ENCODE measurements at places on chromosomes 1 and 21.

DNA sequence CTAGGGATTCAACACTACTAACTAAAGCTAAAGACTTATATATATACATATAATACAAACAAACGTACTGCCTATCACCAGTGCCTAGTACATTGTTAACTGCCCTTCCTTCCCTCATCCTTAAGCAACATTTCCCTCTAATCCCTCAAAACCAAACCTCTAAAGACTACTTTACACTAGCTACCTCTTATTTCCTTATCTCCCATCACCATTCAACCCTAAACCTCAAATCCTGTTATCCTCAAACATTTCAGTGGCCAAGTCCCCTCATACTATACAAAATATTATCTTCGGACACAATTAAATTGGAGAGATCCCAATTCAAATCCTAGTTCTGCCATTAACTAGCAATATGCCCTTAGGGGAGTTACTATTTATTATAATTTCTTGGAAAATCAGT is 3.7 kb downstream of the SCAF4 start:
- H3K27me3 ChIP-seq = no peaks in the 10 kb centered on the region
- H3K27ac ChIP-seq = no peak overlapping the region
- no peak overlapping the region for H3K4me3 ChIP-seq
- no peaks in the 10 kb centered on the region for H3K36me3 ChIP-seq
- DNase-seq = no peak

- no peaks in the 10 kb centered on the region for H3K27me3 ChIP-seq
- peak overlapping the region; percentile 98 for H3K4me3 ChIP-seq
- peak overlapping the region; percentile 93 for H3K27ac ChIP-seq
- no peak for DNase-seq
- H3K36me3 ChIP-seq = peaks cover 5% of the 10 kb centered on the region
- H3K4me1 ChIP-seq = peaks cover 57% of the 10 kb centered on the region
These were observed 976 bp downstream of the SSBP3 start for GRCh38 chr1:54404939-54405897.

GRCh38 chr1:20589331-20590278 is 708 bp downstream of the CDA start:
- no peak for DNase-seq
- peak overlapping the region; percentile 41 for H3K4me3 ChIP-seq
- peak overlapping the region; percentile 69 for H3K27ac ChIP-seq
- H3K36me3 ChIP-seq = no peaks in the 10 kb centered on the region
- H3K4me1 ChIP-seq = no peaks in the 10 kb centered on the region
- no peaks in the 10 kb centered on the region for H3K27me3 ChIP-seq

DNA sequence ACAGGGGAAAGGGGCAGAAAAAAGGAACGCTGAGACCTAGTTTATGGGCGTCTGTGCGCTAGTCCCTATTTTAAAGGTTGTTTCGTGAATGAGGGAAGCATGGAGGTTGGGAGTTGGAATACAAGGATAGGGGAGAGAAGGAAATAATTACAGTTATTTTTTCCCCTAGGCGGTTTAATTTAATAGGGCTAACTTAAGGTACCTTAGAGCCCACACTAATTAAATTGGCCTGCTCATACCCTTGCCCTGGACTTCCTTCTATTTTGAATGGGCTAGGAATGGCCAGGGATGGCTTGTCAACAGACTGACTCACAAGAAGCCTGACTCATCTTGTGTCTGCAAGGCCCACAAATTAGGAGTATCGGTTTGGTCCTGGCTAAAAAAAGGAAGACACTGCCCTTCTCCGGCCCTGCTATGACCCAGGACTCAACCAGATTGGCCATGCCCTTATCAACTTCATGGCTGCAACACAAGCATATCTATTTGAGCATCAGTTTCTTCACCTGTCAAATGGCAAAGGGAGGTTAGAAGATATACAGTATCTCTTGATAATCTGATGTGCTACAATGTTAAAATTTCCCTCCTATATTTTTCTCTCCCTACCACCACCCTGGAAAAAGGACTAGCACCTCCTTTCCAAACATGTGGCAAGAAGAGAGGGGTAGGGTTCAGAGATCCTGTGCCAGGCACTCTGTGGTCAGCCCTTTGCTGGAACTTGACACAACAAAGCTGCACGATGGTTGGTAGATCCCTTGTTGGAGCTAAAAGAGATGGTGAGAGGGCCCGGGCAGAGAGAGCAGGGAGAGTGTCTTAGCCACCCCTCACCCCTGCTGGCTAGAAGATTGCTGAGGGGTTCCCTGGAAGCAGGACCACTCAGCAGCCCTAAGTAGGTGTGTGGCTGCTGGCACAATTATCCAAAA is 2.2 kb upstream of the SSBP3 start:
- peak overlapping the region; percentile 98 for H3K27ac ChIP-seq
- H3K27me3 ChIP-seq = no peaks in the 10 kb centered on the region
- DNase-seq = no peak
- H3K4me3 ChIP-seq = no peak overlapping the region

DNA sequence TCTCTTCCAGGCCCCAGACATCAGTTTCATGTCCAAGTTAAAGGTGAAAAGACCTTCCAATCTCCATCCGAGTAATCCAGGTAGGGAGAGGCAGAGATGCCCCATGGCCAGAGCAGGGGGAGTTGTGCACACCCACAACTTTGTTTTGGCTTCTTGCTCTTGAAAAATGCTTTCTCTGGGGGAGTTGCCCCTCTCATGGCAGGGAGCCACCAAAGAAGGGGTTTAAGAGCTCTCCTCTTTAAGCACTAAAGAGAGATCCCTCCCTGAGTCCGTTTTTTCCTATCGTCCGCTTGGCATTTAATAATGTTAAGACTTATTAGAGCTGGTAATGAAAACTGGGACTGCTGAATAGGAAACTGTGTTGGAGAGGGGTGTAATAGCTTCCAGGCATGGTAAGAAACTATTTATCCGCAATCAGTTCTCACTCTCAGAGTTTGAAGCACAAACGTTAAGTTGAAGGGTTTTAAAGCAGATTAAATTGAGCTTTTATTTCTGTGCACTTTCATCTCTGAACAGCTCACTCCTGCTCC is 8.3 kb downstream of the PAX7 start:
- peaks cover 84% of the 10 kb centered on the region for H3K27me3 ChIP-seq
- no peak overlapping the region for H3K27ac ChIP-seq
- H3K4me1 ChIP-seq = no peaks in the 10 kb centered on the region
- H3K4me3 ChIP-seq = no peak overlapping the region
- DNase-seq = no peak

GRCh38 chr1:181759481-181759880 is 276.2 kb downstream of the CACNA1E start:
- no peak for DNase-seq
- H3K27me3 ChIP-seq = no peaks in the 10 kb centered on the region
- no peak overlapping the region for H3K27ac ChIP-seq
- H3K4me3 ChIP-seq = no peak overlapping the region
- no peaks in the 10 kb centered on the region for H3K36me3 ChIP-seq

DNA sequence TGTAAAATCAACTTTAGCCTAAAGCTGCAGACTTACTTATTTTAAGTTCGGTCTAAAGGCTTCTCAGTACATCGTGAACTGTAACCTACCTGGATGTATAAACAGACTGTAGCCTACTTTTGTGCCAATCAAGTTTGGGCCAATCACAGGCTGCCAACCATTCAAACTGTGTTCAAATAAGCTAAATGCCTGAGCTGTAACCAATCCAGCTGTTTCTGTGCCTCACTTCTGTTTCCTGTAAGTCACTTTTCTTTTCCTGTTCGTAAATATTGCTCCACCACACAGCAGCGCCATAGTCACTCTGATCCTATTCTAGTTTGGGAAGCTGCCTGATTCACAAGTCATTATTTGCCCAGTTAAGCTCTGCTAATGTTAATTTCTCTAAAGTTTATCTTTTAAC is 37.5 kb upstream of the SLAMF9 start:
- H3K4me1 ChIP-seq = no peaks in the 10 kb centered on the region
- H3K4me3 ChIP-seq = no peak overlapping the region
- H3K36me3 ChIP-seq = no peaks in the 10 kb centered on the region
- no peaks in the 10 kb centered on the region for H3K27me3 ChIP-seq

DNA sequence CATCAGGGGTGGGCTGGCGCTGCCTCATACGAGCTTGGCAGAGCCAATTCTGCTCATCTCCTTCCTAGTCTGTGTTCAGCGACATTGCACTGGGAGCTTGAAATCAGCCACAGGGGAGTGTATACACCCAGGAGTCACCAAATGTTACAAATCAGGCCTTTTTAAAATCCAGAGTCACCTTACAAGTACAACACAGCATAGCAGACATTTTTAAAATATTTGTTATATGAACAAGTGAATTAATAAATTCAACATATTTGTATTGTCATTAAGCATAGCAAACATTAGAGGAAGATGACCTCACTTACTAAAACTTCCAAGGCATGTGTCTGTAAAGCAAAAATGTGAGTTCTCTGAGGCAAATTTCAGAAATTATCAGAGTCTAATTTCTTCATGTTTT is 210.0 kb downstream of the HLX start:
- H3K27ac ChIP-seq = no peak overlapping the region
- peaks cover 5% of the 10 kb centered on the region for H3K4me1 ChIP-seq
- no peaks in the 10 kb centered on the region for H3K36me3 ChIP-seq
- H3K4me3 ChIP-seq = no peak overlapping the region
- no peaks in the 10 kb centered on the region for H3K27me3 ChIP-seq

DNA sequence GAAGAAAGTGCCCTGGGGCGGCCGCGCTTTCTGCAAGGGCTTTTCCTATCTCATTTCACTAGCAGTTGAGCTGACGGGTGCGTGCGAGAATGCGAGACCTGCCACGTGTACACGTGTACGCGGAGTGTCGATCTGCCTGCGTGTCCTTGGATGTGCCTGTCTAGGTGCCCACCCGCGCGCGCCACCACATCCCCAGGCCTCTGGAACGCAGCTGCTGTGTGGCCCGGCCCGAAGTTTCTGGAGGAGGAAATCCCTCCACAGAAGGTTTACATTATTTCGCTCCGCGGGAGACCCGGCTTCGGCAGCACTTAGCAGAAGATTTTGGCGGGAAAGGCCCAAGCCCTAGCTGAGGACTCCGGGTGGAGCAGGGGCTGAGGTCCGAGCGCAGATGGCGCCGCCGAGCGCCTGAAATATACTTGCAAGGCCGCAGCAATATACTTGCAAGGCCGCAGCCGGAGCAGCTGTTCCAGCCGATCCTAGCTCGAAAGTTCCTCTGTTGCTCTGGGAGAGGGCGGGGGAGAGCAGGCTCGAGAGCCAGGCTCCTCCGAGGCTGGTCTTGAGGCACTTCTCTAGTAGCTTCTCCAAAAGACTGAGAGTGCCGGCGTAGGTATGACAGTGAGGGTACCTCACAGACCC is 3.9 kb downstream of the TBX15 start:
- H3K27ac ChIP-seq = no peak overlapping the region
- no peaks in the 10 kb centered on the region for H3K36me3 ChIP-seq
- H3K4me3 ChIP-seq = peak overlapping the region; percentile 34
- H3K4me1 ChIP-seq = peaks cover 32% of the 10 kb centered on the region
- no peak for DNase-seq
- H3K27me3 ChIP-seq = peaks cover 100% of the 10 kb centered on the region

- no peak overlapping the region for H3K4me3 ChIP-seq
- H3K36me3 ChIP-seq = no peaks in the 10 kb centered on the region
- H3K27me3 ChIP-seq = no peaks in the 10 kb centered on the region
- no peak overlapping the region for H3K27ac ChIP-seq
These were observed 150.5 kb downstream of the LRIG2 start for GRCh38 chr1:113223546-113223945.

DNA sequence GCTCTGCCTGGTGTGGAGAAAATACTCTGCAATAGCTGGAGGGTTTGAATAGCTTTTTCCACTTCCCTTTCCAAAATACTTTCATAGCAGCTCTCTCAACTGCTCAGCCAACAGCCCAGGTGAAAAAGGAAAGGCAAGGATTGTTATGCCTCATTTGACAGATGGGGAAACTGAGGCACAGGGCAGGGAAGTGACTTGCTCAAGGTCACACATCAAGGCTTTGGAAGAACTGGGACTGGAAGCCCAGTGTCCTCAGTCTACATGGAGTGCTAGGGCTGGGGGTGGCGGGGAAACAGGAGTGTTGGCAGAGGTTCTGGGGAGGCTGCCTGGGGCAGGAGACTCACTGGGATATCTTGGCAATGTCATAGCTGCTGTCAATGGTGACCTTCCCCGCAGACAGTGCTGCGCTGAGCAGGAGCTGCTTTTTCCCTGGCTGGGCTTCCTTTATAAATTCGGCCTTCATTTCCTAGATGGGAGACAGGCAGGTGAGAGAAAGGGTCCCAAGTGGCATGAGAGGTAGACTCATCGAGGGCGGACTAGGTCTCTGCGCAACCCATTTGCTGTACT is 4.0 kb downstream of the CHI3L1 start:
- peaks cover 13% of the 10 kb centered on the region for H3K4me1 ChIP-seq
- no peak overlapping the region for H3K27ac ChIP-seq
- DNase-seq = no peak

- H3K4me1 ChIP-seq = peaks cover 5% of the 10 kb centered on the region
- no peaks in the 10 kb centered on the region for H3K27me3 ChIP-seq
- no peak overlapping the region for H3K27ac ChIP-seq
- H3K4me3 ChIP-seq = no peak overlapping the region
- H3K36me3 ChIP-seq = no peaks in the 10 kb centered on the region
These were observed 46.2 kb upstream of the PRRX1 start for GRCh38 chr1:170617591-170618330.

DNA sequence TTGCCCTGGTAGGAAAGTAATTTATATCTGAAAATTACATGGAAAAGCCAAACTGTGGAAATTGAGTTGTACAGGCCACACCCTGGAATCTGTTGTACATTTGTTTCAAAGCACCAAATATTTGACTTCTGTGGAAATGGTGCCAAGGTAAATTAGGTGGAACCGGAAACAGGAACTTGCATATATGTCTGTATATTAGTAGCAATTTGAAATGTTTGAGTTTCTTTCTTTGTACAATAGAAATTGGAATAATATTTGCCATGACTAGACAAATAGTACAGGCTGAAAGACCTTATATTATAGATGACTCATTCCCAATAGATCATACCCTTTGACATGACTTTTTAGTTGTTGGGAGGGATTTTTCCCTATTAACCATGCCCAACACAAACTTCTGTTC is 10.5 kb upstream of the TAF1A start:
- no peaks in the 10 kb centered on the region for H3K36me3 ChIP-seq
- no peaks in the 10 kb centered on the region for H3K27me3 ChIP-seq
- no peak for DNase-seq

GRCh38 chr1:201487742-201488141 is 18.8 kb upstream of the PHLDA3 start:
- H3K4me3 ChIP-seq = no peak overlapping the region
- DNase-seq = no peak
- no peaks in the 10 kb centered on the region for H3K27me3 ChIP-seq
- peak overlapping the region; percentile 98 for H3K27ac ChIP-seq

- no peak for DNase-seq
- H3K4me3 ChIP-seq = no peak overlapping the region
- no peak overlapping the region for H3K27ac ChIP-seq
- no peaks in the 10 kb centered on the region for H3K36me3 ChIP-seq
- no peaks in the 10 kb centered on the region for H3K4me1 ChIP-seq
- H3K27me3 ChIP-seq = no peaks in the 10 kb centered on the region
These were observed 25.1 kb upstream of the SLAMF6 start for GRCh38 chr1:160548183-160548582.

DNA sequence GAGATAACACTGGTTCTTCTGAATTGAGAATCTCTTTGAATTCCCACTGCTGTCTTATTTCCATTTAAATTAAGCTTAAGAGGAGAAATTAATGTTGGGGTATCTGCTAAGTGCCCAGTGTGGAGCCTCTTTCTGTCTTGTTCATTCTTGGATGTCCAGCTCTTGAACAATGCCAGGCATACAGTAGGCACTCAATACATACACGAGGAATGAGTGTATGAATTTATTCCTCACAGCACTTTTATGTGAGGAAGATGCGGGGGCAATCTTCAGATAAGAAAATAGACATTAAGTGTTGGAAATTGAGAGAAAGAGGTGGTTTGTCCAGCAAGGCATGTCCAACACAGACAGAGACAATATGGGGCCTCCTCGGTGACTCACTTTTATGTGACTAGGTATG is 11.8 kb upstream of the ATF3 start:
- peaks cover 11% of the 10 kb centered on the region for H3K4me1 ChIP-seq
- H3K4me3 ChIP-seq = no peak overlapping the region
- no peaks in the 10 kb centered on the region for H3K27me3 ChIP-seq
- H3K27ac ChIP-seq = peak overlapping the region; percentile 24
